ENCODE measurements at places on chromosomes 12 and 14.

- no peak for DNase-seq
These were observed 222.4 kb upstream of the AMIGO2 start for GRCh38 chr12:47302111-47302671.

GRCh38 chr12:5622280-5622679 is 190.4 kb downstream of the NTF3 start:
- no peak for DNase-seq

DNA sequence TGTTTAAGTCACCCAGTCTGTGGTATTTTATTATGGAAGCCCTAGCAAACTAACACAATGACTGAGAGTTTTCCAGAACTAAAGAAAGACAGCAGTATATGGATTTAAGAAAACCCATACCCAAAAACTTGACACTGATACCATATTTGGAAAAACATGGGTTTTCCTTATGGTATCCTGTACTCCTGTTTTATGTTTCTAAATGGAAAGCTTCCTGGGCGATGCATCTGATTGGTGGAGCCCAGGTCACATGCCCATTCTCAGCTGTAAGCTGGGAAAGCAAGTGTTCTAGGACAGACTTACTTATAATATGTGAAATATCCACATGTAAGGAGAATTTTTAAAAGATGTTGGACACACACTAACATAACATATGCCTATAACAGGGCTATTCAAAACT is 4.5 kb upstream of the RNASE4 start:
- DNase-seq = peak; percentile 46

DNA sequence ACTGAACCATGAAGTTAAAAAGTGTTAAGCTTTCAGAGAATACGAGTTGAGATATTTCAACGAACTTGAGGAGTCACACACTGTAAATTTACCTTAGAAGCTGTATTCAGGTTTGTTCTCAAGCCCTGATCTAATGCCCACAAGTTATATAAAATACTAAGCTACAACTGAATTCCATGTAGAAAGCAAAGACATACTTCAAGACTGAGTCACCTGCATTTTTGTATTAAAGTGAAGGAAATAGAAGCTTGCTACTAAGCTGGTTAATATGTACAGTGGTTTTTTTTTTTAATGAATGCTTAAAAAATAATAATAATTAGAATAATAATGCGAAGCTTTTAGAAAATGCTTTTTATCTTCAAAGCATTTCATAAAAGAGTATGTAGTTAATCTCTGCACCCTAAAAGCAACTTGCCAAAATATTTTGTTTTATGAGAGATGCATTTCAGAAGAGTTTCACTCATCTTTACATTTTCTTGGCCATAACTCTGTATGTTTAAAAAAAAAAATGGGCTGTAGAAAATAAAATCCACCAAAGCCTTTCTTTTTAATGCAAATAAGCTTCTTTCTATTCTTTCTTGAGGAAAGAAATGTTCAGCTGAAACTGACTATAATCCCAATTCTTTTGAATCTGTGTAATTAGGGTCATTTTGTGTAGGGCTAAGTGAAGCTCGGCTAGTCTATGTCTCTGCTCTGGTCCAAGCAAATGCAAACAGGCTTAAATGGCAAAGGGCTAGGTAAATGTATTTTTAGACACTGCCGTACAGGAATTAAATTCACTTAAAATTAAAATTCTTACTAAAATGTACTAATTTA is 1047.5 kb upstream of the FLRT2 start:
- peak; percentile 80 for DNase-seq

DNA sequence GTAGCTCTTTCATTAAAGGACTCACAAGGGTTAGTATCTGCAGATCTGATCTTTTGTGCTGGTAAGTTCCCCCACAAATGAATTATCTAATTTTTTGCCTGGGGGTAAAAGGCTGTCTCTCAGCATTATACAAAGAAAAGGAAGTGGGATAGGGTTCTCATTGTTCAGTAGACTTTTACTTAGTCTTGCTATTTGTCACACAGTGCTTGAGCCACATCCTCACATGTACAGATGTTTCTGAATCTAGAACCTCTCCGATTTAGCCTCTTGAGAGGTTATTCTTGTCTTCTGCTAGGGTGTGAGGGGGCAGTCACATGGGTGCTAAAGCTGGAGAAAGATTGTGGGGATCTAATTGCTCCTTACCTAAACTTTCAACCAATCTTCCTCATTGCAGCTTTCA is 93.0 kb downstream of the SLC41A2 start:
- no peak for DNase-seq

GRCh38 chr12:49133014-49133413 is 1.8 kb upstream of the TUBA1B start:
- no peak for DNase-seq

GRCh38 chr12:54246011-54246641 is 33.8 kb downstream of the CBX5 start:
- no peak for DNase-seq

- no peak for DNase-seq
These were observed 457.5 kb downstream of the PDZRN4 start for GRCh38 chr12:41645624-41646023.

DNA sequence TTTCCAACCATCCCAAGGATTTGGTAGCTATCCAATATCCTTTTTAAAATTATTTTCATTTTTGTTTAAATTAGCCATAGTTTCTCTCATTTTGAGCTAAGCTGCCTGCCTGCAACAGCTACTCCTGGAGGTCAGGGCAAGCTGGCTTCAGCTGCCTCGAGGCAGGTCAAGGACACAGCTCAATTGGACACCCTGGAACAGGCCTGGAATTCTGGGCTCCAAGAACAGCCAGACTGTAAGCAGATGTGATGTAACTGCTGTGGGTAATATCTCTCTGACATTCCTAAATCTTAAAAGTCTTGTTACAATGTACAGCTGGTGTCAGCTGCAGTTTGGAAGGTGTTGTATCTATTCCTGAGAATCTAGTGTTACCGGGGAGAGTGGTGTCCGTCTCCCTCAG is 119.8 kb downstream of the KCNK10 start:
- no peak for DNase-seq

DNA sequence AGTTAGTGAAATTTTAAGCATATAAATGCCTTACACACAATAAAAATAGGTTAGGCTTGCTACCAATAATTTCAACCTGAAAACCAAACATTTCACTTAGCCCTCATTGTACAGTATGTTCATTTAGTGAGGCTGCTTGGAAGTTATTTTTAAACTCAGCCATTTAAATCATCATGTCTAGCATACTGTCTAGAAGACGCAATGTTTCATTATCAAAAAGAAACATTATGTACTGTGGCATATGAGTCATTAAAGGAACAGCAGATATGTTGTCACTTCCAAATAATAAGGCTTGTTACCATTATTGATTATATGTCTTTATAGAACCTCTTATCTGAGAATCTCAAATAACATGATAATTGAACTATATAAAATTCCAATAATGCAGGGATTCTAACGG is 304.7 kb downstream of the RMST start:
- DNase-seq = no peak

- peak; percentile 83 for DNase-seq
These were observed at the start of gene RAD51B for GRCh38 chr14:67819563-67820421. Gene RAD51B (plus strand): TSS chr14:67819779.

DNA sequence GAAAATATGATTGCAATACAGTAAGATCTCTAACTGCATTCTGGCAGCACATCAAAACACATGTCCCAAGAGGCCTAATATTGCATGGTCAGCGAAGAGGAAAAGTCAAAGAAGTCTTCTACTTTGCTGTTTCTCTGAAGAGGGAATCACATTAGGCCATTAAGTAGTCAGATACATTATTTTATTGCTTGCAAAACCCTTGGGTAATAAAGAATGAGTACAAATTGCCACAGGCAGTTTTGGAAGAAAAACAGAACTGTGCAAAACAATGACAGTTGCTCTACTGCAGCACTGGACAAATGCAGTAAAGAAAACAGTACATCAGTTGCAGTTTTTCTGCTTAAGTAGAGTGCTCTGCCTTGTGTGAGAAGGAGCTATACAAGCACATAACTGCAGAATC is 211.9 kb downstream of the MED13L start:
- no peak for DNase-seq

DNA sequence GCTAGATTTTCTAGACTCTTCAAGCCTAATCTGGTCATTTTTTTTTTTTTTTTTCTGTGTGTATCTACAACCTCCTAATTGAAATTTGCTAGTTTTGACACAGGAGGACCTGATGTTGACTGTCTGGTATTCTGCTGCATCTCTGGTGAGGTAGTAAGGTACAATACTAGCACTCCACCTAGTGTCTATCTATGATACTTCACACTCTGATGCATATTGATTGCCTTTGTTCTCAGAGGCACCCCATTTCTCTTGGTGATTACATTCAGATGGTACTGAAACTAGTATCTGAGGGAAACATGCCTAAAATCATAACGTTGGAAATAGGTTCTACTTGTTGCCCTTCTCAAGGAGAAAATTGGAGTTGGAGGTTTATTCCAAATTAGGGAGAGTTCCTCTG is 930.5 kb upstream of the NOVA1 start:
- peak; percentile 53 for DNase-seq

DNA sequence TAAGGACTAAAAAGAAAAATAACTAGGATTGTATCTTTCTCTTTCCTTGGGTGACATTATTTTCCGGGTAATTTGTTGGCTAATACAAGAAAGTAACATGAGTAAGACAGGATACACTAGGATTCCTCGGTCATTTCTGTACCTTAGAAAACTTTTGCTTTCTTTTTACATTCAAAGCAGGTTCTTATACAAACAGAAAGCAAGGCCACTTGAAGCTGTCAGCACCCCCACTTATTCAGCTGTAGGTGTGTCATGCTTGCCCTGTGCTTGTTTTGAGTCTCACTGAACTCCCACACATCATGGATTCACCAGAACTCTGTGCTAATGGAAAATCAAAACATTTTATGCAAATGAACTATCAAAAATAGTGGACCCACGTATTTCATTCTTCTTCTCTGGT is 266.8 kb upstream of the CLEC14A start:
- DNase-seq = no peak

DNA sequence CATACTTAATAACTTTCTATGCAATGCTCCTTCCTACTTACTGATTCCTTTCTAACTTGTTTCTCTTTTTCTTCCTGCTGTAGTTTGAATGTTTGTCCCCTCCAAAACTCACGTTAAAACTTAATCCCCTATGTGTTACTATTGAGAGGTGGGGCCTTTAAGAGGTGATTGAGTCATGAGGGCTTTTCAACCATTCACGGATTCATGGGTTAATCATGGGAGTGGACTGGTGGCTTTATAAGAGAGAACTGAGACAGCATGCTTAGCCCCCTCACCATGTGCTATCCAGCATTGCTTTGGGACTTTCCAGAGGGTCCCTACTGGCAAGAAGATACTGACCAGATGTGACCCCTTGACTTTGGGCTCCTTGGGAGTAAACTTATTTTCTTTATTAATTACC is 66.0 kb upstream of the TRIM9 start:
- no peak for DNase-seq

GRCh38 chr14:71103662-71104484 is 196.6 kb downstream of the PCNX1 start:
- peak; percentile 55 for DNase-seq

DNA sequence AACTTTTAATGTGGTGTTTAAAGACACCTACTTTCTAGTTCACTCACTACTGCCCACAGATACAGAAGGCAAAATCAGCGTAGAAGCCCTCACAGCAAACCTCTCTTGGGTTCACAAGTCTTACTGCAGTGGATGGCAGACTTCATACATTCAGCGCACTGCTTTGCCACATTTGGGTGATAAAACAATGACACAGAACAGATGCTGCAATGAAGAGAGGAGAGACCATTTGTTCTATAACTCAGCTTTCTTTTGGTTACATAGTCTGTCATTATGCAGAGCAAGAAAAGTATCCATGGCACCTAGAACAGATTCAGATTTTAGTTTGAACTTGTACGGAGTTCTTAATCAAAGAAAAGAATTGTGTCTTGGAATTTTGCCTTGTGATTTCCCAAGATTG is 459.0 kb downstream of the BCAT1 start:
- no peak for DNase-seq

GRCh38 chr14:88348546-88348945 is 25.5 kb upstream of the KCNK10 start:
- DNase-seq = no peak

DNA sequence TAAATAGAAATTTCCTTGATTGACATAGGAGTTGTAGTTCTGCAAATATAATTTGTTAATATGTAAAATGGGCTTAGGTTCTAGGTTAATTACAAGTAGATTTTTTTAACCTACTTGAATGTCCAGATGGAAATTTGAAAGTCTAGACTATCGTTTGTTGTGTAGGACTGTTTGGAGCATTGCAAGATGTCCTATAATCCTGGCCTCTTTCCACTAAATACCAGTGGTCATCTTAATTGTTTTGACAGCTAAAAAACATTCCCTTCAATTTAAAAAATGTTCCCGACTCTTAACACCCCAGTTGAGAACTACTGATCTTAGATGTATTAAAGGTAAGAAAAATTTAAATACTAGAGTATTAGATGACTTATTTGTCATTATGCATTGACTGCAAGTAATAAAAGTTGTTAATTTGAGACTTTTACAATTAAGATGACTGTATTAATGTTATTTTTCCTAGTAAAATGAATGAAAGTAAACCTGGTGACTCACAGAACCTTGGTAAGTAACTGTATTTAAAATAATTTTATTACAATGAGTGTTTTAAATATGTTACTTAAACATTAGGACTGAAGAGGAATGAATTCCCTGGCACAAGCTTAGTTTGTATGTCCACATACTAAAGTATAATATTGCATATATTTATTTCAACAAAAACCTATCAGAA is 21.8 kb downstream of the G2E3 start:
- no peak for DNase-seq

- DNase-seq = peak; percentile 80
These were observed 13.0 kb upstream of the TMED2 start for GRCh38 chr12:123571343-123571813.

- peak; percentile 97 for DNase-seq
These were observed 626.6 kb upstream of the TMEM132C start for GRCh38 chr12:127640181-127640886.

DNA sequence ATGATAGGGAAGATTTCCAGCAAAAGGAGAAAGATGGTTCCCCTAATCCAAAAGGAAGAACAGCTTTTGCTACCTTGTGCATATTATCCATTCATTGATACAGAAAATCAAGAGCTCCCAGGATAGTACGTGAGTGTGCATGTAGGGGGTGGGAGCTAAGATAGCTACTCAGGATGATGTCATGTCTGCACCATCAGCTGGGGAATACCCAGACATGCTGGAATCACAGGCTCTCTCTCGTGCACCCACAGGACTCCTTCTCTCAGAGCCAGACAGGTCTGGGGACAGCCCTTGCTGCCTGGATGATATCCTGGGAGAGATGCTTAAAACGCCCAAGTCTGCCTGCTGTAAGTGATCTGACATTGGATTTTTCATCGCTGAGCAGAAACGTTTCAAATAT is 38.9 kb downstream of the FOXN3 start:
- peak; percentile 63 for DNase-seq

GRCh38 chr12:117284140-117284539 is 77.3 kb downstream of the NOS1 start:
- no peak for DNase-seq

- DNase-seq = no peak
These were observed 7.3 kb upstream of the M6PR start for GRCh38 chr12:8956772-8957171.

All from fibroblast of skin of abdomen (primary cell).